ENCODE measurements at places on chromosomes 12 and 14.

DNA sequence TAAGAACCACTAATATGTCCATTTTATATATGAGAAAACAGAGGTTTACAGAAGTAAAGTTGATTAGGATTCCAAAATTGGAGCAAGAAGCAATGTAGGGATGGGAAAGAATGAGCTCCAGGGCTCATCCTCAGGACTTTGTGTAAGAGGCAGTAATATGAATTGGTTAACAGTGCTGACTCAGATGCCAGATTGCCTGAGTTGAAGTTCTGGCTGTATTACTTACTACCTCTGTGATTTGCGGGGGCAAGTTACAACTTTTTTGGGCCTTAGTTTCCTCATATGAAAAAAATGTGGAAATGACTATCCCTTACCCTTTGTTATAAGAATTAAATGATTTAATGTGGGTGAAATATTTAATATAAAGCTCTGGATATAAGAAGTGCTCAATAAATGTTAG lies 35.1 kb upstream of the PPP2R5E start:
- no peak for DNase-seq

GRCh38 chr14:95535226-95536021 lies 574 bp downstream of the GLRX5 start:
- DNase-seq, result peak; percentile 13

DNA sequence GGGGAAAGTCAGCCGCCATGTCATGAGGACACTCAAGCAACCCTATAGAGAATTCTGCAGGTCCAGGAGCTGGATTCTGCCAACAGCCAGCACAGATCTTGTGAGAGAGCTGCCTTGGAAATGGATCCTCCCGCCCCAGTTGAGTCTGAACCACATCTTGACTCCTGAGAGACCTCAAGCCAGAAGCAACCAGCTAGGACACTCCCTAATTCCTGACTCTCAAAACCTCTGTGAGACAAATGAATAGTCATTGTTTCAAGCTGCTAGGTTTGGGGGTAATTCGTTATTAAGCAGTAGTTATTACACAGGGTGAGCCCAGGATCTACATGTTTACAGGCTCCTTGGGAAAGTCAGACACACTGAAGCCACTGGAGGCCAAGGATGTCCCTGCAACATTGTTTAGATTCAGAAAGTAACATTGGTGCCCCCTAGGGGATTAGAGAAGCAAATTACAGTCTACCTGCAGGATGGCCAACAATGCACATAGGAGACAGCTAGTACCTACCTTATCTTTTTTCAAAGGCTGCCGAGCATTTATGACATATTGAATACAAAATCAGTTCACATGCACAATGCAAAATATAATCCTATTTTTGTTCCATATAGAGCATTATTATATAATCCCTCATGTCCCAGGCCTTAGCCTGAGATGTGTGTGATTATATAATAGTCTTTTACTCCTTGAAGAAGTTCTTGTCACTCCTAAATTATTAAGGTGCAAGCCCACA lies 57.9 kb upstream of the FICD start:
- peak; percentile 62 for DNase-seq

- no peak for DNase-seq
These were observed 402.9 kb upstream of the SOX5 start for GRCh38 chr12:24352363-24352762.

Measured in lung microvascular endothelial cell (primary cell).